ENCODE measurements at places on chromosomes 2 and 18.

DNA sequence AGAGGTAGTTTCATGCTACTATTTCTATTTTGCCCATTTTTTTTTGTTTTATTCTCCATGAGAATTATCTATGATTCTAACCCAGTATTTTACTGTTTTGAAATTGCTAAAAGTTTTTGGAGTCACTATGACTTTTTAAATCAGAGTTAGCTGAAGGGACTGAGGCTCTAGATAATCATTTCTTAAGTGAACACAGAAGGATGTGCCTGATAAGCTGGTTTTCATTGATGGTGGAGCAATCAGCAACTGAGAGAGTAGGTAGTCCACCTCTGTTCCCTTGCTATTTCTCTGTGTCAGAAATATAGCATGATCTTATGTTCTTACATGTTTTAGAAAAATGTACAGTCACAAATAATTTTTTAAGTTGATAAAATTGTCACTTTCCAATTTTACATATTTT lies 59.4 kb downstream of the CCDC138 start:
- no peak for DNase-seq

DNA sequence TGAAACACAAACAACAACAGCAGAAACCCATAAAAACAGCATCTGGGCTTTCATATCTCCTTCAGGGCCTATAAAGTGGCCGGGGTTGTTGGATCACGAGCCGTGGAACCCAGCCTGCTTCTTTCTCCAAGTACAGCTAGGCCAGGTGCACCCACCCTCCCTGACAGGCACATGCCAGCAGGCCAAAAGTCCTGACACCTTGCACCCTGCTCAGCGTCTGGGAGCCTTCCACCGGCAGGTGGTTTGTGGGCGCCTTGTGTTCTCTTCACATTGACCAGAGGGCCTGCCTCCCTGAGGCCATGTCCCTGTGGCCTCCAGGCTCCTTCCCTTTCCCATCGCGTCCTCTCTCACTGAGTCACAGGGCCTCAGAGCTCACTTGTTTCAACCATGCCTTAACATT lies 271.6 kb downstream of the ZNF516 start:
- no peak for DNase-seq

DNA sequence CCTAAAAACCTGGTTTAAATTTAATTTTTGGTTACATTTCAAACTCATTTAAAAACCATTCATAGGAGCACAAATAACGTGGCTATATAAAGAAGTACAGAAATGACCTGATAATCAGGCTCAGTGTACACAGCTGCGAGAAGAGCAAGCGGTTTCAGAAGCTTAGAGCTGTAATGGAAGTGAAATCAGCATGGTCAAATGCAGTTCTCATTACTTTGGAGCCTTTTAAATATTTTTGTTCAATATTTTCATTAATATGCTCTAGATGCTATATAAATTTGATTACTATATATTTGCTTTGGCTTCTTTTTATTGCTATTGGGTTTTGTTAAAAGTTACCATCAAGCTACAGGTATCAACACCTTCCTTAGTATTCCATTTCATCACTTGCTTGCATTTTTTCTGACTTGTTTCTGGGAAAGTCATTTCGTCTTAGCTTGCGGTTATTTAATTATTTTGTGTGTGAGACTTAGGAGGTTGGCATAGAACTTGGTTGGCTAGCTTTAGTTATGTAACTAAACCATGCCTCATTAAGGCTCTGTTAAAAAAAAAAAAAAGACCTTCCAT lies 58.7 kb downstream of the AFTPH start:
- DNase-seq, result no peak

DNA sequence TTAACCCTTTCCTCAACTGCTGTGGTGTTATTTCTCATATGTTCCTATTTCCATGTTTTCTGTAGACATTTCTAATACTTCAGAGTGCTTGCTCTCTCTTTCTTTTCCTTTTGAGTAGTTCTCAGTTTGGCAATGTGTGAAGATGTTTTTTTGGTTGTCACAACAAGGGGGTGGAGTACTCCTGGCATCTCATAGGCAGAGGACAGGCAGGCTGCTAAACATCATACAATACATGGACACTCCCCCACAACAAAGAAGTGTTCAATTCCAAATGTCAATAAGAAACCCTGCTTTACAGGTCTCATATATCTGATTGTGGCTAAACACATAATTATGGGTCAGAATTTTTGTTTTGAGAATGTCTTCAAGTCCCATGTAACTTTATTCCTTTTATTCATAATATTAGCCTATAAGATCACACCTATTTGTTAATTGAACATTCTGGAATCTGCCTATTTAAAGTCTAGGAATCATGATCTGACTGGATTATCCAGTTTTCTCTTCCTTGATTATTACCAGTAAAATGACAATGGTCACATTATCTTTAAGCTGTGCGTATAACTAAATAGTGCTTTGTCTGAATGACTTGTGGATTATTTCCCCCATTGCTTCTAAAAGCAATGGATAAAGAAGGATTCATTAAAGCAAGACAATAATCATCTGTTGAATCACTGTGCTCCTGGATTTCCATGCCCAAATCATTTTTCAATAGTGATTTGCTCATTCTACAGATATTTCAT lies 46.8 kb upstream of the ITPRID2 start:
- no peak for DNase-seq

DNA sequence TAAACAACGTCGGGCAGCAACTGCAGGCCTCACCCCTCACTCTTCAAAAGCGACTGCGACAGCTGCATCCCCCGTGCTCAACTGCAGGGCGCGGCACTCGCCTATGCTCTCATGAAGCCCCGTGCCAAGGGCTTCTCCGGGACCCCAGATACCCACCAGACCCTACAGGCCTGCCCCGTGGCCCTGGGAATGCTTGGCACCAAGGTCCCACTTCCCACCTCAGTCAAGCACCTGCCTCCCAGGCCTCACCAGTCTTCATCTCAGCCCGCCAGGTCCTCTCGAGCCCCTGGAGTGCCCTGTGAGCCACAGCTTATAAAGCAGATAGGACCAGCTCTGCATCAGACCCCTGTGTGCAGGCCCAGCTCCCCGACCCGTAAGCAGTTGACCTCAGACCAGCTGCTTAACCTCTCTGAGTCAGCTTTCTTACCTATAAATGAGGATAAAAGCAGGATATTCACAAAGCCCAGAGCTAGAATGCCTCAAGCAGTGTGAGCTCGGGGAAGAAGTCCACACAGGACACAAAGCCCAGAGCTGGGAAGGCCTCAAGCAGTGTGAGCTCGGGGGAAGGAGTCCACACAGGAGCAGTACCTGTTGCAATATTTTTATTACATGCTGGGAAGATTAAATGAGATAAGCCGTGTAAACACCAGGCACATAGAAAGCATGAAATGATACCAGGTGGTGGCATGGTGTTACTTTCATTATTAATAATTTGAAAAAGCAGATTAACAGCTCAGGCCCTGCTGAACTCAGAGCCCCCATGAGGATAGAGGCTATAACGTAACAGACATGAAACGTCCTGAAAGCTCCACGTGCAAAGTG lies 96.9 kb downstream of the HDAC4 start:
- DNase-seq, result no peak

DNA sequence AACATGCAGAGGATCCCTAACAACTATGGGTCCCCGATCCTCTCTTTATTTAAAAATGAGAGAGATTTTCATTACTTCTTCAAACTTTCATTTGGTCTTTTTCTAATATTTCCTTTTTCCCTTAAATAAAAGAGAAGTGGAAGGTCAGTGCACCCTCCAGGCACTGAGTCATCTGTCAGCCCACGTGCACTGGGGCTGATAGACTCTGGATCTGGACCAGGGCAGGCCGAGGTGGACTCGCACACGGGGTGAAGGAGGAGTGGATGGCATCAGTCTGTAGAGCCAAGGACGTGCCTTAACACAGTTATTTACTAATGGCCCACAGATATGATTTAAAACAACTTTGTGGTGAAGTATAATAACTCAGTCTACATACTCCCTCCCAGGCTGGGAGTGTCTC lies 214.4 kb upstream of the TMEM200C start:
- DNase-seq, result no peak

DNA sequence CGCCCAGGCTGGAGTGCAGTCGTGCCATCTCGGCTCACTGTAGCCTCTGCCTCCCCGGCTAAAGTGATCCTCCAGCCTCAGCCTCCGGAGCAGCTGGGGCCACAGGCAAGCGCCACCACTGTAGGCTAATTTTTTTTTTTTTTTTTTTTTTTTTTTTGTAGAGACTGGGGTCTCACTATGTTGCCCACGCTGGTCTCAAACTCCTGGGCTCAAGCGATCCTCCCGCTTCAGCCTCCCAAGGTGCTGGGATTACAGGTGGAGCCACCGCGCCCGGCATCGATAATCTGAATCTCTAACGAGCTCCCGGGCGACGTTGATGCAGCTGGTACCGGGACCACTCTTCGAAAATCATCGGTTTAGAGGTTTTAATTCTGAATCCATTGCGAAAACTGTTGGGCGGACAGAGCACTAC lies 520 bp upstream of the CYP20A1 start:
- DNase-seq, result no peak

- no peak for DNase-seq
These were observed 100.1 kb downstream of the SLC25A12 start for GRCh38 chr2:171793691-171794678.

GRCh38 chr2:47072728-47073191 lies 82.3 kb downstream of the STPG4 start:
- peak; percentile 20 for DNase-seq

DNA sequence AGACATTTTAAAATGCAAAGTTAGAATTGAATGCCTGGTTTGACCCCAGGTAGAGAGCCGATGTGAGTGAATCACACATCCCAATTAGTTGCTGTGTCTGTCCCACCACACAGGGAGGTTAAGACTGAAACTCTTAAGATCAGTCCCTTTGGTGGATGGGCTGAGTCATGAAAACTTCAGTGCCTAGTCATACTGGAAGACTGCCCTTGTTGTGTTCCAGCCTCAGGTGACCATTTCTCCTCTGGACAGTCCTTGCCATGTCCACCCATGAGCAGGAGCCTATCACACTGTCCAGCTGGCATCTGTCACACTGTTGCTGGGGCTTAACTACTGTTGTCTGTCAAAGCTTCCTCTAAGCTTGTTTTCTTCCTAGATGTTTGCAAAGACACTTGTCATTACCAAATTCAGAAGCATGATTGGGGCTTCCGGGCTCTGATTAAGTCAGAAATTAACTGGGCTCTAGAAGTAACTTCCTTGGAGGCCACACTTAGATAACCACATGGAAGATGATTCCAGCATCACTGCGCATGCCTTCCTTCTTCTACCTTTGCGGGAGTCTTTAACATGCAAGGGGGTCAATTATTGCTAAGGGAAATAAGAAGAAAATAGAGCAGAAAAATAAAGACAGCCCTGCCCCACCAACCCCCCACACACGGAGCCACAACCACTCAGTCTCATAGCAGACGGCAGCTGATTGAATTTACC lies 21.3 kb downstream of the CYRIA start:
- no peak for DNase-seq
